ENCODE measurements at places on chromosomes 2 and 18.

GRCh38 chr2:95350368-95350767, 52.1 kb upstream of the FAHD2A start:
- DNase-seq: no peak

GRCh38 chr18:72543357-72544055, 636 bp downstream of the CBLN2 start:
- no peak for DNase-seq

DNA sequence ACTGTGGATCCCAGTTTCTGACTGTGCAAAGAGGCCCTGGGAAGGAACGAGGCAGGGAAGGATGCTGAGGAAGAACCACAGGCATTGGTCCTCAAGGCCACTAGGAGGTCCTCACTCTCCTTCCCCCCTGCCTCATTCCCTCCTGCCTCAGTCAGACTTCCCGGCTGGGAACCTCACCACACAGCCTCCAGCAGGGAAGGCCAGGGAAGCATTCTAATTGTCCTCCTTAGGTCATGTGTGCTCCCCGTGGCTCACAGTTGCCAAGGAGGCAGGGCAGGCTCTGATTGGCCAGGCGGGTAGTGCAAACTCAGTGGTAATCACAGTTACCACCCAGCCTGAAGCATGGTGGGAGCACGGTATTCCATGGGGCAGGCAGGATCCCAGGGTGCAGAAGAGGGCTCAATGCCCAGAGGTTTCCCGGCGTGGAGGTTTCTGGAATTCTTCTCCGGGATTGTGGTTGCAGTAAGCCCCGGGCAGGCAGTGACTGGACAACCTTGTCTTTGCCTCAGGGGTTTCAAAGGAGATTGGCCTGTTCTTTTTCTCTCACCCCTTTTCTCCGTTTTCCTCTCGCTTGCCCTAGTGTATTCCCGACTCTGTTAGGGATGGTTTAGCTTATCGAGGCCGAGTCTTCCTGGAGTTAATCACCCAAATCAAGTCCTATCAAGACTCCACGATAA, 27.1 kb downstream of the FER1L5 start:
- DNase-seq: no peak

DNA sequence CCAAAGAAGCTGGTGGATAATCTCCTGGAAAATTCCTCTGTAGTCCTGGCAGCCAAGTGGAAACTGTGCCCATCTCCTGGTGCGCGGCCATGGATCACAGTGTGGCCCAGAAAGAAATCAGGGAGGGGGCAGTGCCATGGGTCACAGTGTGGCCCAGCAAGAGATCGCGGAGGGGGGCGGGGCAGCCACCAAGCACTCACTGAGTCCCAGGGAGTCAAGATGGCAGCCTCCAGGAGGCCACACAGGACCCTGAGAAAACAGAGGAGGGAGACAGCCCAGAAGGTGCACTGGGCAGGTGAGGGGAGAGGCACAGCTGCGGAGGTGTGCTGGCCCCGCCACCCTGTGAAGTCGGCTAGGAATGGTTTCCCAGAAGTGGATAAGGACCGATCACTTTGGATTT, 8.1 kb upstream of the ATP6V1B1 start:
- no peak for DNase-seq

DNA sequence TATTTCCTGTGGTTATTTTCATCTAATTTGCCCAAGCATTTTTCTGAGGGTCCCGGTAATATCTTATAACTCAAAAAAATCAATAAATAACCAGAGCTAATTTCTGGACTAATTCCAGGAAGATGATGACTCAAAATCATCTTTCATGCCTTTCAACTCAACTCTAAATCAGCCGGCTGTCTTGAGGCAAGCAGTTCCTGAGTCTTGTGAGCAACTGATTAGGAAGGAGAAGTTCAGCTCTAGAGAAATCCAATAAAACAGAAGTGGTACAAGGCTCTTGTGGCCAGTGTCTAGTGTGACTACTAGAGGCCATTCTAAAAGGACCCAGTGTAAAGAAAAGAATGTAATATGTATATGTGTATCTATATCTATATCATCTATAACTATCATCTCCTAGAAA, 890.4 kb downstream of the TRIB2 start:
- no peak for DNase-seq

- DNase-seq: no peak
Observed at GRCh38 chr2:28647682-28648081, 103.9 kb upstream of the PPP1CB start.

GRCh38 chr18:62809900-62810299, 94.6 kb downstream of the PHLPP1 start:
- DNase-seq: no peak

- DNase-seq: peak; percentile 85
Observed at GRCh38 chr18:9417073-9417851, 58.1 kb upstream of the RALBP1 start.

DNA sequence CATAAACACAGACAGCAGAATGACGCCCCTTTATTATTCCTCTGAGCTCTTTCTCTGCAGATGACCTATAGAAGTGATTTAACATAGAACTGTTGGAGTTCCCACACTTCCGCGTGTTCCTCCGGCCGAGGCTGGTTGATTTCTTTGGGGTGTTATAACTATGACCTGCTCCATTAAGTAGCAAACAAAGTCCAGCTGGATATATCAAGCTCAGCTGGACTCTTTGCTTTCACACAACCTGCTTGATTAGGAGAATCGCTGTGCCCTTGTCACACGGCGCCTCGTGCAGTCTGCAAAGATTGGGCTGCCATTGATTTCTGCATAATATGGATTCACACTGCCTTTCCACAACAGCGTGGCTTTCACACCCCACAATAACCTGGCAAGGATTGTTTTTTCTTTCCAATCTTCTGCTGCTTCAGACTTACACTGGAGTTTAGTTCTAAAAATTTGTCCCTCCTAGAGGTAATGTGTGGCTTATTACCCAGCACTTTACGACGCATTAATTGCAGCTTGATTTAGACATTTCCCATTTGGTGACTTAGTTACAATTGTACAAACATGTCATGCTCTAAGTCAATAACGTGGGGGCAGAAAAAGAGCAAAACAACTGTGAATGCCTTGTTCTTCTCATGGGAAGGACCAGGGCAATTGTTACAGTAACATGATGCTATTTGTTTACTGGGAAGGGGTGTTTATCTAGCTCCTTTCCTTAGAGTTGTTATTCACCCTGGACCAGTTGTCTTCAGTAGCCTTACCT, 485.7 kb downstream of the TXNL1 start:
- no peak for DNase-seq

DNA sequence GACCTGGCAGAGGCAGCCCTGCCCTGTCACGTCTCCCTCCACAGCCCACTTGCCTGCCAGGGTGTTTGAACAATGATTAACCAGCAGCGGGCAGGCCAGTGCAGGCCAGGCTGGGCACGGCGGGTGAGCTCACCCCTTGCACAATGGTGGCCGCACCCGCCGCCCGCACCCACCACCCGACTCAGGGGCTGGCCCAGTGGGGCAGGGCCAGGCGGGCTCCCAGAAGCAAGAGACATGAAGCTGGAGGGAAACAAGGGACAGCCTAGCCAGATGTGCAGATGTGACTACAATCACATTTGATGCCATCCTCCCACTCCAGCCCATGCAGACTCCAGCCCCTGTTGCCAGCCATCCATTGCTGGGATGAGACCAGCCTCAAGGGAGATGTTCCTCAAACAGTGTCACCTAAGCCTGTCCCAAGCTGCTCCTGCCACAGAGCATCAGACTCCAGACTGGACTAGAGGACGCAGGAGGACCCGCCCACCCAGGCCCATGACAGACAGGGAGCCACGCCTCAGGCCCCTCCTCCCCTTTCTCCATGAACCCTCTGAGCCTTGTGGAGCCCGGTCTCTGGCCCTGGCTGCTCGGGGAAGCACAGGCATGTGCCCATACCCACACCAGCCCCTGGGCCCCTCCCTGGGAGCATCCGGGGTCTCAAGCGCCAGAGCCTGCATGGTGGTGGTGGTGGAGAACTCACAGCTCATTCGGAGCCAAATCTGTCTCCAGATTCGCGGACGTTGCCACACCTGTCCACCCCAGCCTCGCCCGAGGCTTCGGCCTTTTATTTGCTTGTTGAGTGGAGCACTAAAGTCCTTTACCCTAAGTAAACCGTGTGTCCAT, 45.0 kb downstream of the SDC1 start:
- DNase-seq: no peak

Data from fibroblast of skin of scalp (primary cell).